ENCODE measurements at places on chromosomes 2 and 18.
A peak's percentile ranks its signal among the peaks of the same experiment; 100 is the strongest.

DNA sequence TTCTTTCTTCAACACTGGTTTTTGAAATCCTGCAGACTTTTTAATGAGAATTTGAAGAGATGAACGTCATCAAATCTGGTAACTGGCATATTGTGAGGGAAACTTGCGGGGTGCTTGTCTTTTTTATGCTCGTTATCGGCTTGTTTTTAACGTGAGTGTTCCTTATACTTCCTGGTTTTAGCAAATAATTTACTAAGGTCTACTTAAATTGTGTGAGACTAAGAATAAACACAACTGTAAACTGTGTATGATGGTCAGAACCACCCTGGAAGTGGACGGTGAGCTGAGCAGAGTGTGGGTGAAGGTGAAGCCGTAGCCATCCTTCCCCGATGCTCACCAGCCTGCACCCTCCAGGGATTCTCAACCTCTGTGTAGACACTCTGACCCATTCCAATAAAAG is 82.3 kb upstream of the CDC42EP3 start:
- DNase-seq: no peak

- no peak for DNase-seq
These were observed 9.5 kb upstream of the PROC start for GRCh38 chr2:127408807-127409099.

GRCh38 chr2:100655936-100656534 is 93.2 kb downstream of the PDCL3 start:
- DNase-seq: no peak

DNA sequence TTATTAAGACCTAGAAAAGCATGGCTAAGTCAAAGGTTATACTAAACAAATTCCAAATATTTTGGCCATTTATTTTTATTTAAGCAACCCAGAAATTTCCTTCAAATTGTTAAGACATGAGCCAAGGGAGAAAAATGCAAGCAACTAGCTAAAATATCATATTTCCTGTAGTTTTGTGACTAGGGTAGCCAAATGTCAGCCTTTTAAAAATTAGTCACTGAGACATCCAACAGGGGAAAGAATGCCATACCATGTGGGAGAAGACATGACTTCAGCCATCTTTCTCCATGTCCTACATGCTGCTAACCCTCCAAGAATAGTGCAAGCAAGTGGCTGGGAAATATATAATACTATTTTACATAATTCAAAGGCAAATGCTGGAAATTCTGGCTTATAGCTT is 197.9 kb downstream of the DSEL start:
- peak; percentile 58 for DNase-seq

DNA sequence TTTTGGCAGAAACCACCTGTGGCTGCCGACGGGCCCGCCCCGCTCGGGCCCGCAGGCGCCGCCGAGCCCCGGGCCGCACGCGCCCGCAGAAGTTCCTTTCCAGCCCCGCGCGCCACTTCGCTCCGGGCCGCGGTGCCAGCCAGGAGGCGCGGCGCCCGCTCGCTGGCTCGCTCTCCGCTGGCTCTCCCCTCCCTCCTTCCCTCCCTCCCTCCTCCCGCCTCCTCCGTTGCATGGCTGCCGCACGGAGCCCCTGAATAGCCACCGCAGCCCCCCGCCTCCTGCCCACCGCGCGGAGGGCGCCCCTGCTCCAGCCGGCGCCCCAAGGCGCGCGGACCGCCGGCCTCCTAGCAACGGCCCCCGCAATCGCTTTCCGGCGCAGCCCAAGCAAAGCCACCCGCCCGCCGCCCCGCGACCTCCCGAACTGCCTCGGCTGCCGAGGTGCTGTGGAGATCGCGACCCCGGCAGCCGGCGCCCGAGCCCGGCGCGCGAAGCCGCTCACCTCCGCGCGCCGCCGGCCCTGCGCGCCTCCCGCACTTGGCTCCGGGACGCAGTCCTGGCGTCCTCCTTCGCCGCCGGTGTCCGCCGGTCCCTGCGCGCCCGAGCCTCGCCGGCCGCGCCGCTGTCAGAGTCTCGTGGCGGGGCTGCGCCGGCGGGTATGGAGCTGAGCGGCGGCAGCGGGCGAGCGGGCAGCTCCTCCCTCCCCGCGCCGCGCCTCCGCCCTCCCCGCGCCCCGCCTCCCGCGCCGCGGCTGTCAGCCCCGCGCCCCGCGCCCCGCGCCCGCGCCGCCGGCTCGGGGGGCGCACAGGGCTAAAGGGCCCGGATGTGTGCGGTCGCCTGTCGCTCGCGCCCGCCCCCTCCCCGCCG is at the start of gene ZBTB7C:
Gene ZBTB7C (minus strand): TSS at position 657 of the 864 bp plus-strand sequence.
- peak; percentile 24 for DNase-seq
